Right atrium auricular region (tissue), 2 donors: ENCODE measurements at places on chromosomes 2 and 18. TPM values are rescaled to one million over a fixed set of nuclear protein-coding genes. Genes with fewer than 3 reads are reported as not detected.

DNA sequence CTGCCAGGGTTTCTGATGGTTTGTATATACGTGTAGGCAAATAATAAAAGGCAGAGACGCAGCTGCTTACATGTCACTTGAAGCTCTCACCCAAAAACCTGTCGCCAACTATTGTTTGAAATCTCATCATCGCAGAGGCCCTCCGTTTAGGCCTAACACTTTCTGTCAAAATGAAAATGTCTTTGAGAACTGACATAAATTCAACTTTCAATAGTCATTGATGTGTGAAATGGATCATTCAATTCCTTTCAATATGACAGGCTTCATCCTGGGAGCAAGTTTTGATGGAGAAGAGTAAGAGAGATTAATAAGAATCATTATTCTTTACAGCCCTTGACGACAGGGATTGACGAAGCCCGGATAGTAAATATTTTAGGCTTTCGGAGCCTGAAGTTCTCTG, 2.7 kb downstream of the ACTG2 start:
- DNase-seq: no peak

- DNase-seq: no peak
Measured at GRCh38 chr2:84717302-84717701, 163.6 kb downstream of the TRABD2A start.

The IL36G gene
- total RNA-seq: not detected

DNA sequence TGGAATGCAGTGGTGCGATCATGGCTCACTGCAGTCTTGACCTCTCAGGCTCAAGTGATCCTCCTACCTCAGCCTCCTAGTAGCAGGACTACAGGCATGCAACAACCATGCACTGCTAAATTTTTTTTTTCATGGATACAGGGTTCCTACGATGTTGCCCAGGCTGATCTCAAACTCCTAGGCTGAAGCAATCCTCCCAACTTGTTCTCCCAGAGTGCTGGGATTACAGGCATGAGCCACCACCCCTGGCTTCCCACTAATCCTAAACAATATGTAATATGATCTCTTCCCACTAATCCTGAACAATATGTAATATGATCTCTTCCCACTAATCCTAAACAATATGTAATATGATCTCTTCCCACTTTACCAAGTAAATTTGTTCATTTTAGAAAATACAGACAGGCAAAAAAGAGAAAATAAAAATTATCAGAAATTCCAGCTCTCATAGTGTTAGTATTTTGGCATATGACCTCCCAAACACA, 33.7 kb upstream of the C18orf32 start:
- DNase-seq: no peak
